Fibroblast of skin of right biceps (primary cell): ENCODE measurements at places on chromosomes 1 and 21.
A peak's percentile ranks its signal among the peaks of the same experiment; 100 is the strongest.

DNA sequence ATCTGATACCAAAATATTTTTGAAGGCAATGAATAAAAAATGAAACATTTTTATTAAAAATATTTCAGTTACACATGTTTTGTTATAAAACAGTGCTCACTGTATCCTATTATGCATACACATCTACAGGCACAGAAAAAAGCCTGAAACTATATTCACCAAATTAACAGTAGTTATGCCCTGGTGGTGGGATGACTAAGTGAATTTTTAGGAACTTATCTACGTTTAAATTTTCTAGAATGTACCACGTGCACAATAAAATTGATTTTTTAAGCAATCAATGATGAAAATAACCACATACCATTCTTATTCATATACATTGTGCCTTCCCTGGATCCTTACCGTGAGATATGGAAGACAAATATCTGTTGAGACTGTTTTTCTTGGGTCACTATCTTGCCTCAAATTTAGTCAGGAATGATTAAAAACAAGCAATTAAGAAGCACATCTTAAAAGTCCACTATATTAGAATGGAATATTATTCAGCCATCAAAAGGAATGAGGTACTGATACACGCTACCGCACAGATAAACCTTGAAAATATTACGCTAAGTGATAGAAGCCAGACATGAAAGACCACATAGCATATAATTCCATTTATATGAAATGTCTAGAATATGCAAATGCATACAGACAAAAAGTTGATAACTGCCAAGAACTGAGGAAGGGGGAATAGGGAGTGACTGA is 17.4 kb downstream of the TP53BP2 start:
- DNase-seq, result no peak

DNA sequence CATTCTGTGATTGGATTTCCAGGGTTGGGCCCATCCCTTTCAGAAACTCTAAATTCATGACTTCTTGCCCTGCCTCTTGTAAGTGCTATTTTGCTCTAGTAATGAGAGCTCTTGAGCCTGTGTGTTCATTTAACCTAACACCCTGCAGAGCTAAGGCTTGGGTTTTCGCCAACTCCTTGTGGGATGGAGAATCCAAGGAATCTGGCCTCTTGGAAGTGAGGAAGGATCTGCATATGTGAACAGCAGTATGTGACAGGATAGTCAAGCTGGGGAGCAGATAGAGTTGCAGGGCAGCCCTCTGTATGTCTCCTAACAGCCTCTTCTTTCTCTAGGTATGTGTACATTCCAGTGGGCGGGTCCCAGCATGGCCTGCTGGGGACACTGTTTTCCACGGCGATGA is 258.9 kb downstream of the HHAT start:
- peak; percentile 87 for DNase-seq

DNA sequence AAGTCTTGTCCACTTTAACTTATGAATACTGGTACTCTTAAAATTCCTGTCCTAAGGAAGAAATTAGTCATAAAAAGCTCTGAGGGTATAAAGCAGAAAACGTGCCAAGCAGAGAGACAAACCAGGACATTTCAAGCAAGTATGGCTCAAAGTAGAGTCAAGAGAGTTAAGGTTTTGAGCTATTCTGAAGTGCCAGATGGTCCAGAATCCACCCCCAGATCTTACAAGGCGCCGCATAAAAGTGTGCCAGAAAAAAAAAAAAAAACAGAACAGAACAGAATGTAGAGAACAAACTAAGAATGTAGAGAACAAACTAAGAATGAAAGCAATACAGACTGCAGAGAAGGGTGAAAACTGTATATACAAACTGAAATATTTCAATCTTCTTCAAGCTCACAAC is 12.5 kb downstream of the EPS15 start:
- DNase-seq, result peak; percentile 80

- DNase-seq, result no peak
These were observed 23.9 kb downstream of the RNF2 start for GRCh38 chr1:185069202-185069772.

GRCh38 chr1:154864189-154864975 is 5.7 kb downstream of the KCNN3 start:
- no peak for DNase-seq

GRCh38 chr1:20141001-20141400 is 1.9 kb downstream of the PLA2G2F start:
- no peak for DNase-seq

- DNase-seq, result no peak
These were observed at the start of gene LCE3D for GRCh38 chr1:152580433-152580832. TSS of gene LCE3D (minus strand) at chr1:152580516. CDS start at chr1:152579936, 580 bp downstream.
